NCI-H774 (cell line): ENCODE measurements at places on chromosomes 11 and 22.

- DNase-seq, result no peak
These were observed 57.6 kb upstream of the BLID start for GRCh38 chr11:122173587-122173986.

DNA sequence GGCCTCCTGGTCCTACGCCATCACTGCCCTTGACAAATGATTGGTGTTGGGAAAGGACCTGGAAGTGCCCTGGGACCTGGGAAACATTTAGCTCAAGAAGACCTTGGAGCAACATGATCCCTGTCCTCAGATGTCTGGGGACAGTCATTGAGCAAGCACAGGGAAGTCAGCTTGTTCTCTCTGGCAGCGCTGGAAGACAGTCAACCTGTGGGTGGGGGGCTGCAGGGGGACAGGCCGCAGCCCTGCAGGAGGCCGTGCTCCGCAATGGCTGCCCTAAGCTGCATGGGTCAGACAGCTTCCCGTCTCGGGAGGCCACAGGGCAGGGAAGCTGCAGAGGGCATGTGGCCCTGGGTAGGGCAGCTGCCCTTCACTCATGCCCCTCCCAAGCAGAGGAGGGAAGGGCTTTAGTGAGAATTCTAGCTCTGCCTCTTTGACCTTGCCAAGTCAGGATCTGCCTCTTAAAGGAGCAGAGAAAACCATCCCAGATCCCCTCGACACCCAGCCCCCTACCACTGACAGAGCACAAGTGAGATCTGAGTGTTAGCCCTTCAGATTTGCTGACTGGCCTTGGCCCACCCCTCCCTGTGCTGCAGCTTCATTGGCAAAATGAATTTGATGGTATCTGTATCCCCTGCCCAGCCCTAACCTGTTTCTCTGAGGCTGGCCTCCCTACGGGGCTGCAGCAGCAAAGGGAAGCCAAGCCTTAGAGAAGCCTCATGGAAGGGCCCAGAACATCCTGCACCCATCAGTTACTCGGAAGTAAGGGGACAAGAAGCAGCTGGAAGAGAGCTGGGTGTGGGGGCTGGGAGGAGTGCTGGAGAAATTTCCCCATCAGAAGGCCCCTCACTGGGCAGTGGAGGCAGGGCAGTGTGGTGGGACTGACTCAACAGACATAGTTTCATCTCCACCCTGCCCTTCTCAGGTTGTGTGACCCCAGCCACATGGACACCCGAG, 6.2 kb upstream of the SREBF2 start:
- no peak for DNase-seq

- no peak for DNase-seq
These were observed 52.3 kb downstream of the ST3GAL4 start for GRCh38 chr11:126407682-126408288.

GRCh38 chr22:26068571-26068970, 100.7 kb upstream of the SEZ6L start:
- no peak for DNase-seq

DNA sequence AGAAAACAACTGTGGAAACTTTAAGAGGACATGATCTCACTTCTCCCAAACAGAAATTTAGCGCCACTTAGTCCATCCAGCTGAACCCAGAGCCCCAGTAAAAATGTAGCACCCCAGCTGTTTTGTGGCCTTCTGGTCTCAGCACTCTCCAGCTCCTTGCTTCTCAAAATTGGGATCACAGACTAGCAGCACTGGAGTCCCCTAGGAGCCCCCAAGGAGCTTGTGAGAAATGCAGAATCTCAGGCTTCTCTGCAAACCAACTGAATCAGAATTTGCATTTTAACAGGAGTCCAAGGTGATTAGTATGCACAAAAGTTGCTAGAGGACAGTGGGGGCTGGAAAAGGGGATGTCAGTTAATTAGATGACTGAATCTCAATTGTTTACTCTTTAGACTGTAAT, 89.8 kb upstream of the FIBIN start:
- no peak for DNase-seq

- DNase-seq, result no peak
These were observed 5.0 kb downstream of the SLC5A1 start for GRCh38 chr22:32048069-32048468.

DNA sequence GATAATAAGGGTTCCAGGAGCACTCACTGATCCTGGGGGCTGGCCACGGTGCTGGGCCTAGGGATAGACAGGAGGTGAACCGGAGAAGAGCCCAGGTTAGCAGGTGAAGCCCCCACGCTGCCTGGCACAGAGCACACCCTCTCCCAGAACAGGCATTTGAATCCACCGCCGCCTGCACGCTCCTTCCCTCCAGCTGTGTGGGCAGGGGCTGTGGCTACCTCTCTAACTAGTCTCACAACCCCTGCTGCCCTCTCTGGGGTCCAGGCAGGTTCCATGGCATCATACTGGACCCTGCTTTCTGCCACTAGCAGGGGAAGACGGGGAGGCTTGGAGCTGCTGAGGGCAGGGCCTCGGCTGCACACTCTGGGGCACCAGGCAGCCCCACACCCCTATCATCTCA, 358.0 kb downstream of the CTTN start:
- DNase-seq, result no peak

GRCh38 chr11:100328626-100329340, 358.3 kb upstream of the ARHGAP42 start:
- no peak for DNase-seq

DNA sequence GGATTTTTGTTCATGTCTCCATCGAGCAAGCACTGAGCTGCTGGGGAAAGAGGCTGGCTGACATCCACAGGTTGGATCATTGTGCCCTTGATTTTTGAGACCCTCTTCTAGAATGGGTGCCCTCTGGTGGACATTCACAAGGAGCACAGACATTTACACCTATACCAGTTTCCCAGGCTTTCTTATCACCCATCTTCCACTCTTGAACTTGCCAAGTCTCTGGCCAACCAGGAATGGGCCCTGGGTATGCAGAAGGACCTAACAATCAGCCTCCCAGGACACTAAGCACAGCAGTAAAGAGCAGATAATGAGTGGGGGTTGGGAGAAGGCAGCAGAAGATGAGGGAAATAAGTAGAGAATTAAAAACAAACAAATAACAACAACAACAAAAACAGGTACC, 5.7 kb upstream of the INTS4 start:
- DNase-seq, result peak; percentile 51

DNA sequence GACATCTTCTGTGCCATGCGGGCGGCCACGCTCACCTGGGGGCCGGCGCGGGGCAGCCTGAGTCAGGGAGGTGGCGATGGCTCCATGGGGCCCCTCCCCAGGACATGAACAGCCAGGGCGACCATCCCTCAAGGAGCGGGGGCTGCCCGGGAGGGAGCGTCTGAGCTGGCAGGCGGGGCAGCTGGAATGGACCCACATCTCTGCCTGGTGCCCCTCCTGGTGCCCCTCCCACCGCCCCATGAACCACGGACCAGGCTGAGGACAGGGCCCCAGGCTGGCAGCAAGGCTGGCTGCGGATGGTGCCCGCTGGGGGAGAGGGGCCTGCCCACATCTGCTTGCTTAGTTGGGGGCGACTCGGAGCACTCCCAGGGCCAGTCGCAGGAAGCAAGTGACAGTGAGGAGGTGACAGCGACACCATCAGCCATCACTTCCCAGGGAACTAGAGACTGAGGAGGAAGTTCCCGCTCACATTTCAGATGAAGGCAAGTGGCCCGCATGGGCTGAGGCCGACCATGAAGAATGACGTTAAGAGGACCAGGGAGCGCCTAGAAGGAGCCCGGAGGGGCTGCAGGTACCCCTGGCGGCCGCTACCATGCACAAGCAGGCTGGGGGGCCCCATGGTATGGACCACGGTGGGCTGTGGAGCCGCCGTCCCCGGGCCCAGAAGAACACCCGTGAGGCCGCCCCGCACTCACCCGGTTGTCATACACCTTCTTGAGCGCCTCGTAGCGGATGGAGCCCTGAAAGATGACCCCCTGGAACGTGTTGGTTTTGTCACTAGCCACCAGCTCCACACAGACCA, 37.3 kb downstream of the KIAA0930 start:
- DNase-seq, result no peak

- DNase-seq, result no peak
These were observed 552 bp downstream of the RIN1 start for GRCh38 chr11:66335531-66336233.

GRCh38 chr11:67409261-67409666, 5.4 kb downstream of the TBC1D10C start:
- DNase-seq, result no peak

- DNase-seq, result no peak
These were observed at the start of gene HBD for GRCh38 chr11:5234381-5234834. Gene HBD, minus strand, starts transcription at chr11:5234483. Its CDS starts 50 bp downstream, at chr11:5234433.

- DNase-seq, result peak; percentile 28
These were observed 8.3 kb upstream of the HTR3B start for GRCh38 chr11:113896156-113896879.
